Putamen (tissue), 1 donor: ENCODE measurements at places on chromosomes 16 and 17.
A peak's percentile ranks its signal among the peaks of the same experiment; 100 is the strongest.

DNA sequence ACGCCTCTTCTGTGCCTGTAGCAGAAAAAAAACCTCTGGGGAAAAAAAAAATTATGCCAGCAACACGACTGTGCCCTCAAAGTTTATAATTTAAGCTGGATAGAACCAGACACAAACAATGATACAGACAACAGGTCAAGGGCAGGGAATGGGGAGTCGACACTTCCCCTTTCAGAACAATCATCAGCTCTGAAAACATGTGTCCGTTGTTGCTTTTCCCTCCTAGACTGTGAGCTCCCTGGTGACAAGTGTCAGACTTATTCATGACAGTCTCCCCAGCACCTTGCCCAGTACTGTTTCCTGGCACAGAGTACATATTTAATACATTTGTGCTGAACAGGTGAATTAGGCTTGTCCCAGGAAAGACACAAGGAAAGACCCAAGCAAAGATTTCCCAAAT, 178.3 kb downstream of the SOX9 start:
- no peak for DNase-seq

- DNase-seq = no peak
Measured at GRCh38 chr17:79625706-79626105, 14.9 kb upstream of the RBFOX3 start.

GRCh38 chr17:43879723-43880419, 27.5 kb downstream of the MPP2 start:
- no peak for DNase-seq

DNA sequence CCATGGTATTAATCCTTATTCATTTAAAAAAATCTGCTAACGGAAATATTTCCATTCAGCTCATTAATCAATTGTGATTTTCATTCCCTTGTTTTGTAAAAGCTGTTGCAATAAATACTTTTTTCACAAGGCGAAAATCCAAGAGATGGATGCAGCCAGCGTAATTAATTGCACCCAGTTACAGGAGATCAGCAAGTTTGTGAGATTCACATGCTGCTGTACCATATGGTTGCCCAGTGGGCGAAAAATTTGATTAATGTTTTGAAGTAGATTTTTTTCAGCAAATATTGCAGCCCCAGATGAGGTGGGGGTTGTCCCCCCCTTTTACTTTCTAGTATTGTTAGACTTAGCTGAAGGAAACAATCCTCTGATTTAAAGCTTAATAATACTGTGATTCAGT, 186.6 kb downstream of the WWOX start:
- DNase-seq = no peak

- no peak for DNase-seq
Measured at GRCh38 chr17:32793841-32794240, 83.1 kb downstream of the MYO1D start.

GRCh38 chr16:66475232-66475631, 48.1 kb downstream of the BEAN1 start:
- no peak for DNase-seq

DNA sequence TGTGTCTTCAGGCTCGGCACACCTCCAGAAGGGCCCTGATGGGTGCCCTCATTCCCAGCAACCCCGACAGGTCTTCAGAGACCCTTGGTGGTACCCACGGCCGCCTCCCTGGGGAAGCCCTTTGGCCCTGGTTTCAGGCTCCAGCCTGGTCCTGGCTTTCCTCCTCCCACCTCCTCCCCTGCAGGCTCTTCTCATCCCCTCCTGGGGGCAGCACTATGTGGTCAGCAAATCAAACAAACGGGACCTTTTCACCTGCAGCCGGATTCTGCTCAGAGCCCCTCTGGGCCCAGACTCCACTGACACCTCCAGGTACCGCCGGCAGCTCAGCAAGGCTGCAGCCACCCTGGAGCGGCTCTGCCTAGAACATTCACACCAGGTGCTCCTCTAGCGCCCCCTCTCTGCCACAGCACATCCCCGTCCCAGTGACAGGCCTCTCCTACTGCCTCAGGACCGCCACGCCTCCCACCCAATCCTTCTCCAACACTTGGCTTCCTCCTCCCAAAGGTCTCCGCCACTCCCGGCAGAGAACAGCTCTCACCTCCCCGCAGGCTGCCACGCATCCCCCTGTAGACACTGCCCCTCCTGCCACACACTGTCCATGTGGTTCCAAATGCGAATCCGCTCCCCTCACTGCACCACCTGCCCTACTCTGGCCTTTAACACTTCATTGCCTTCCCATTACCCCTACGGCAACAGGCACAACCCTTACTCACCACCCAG, 12.0 kb downstream of the CORO7 start:
- no peak for DNase-seq

- DNase-seq = no peak
Measured at GRCh38 chr17:50817838-50818237, 17.5 kb upstream of the WFIKKN2 start.

DNA sequence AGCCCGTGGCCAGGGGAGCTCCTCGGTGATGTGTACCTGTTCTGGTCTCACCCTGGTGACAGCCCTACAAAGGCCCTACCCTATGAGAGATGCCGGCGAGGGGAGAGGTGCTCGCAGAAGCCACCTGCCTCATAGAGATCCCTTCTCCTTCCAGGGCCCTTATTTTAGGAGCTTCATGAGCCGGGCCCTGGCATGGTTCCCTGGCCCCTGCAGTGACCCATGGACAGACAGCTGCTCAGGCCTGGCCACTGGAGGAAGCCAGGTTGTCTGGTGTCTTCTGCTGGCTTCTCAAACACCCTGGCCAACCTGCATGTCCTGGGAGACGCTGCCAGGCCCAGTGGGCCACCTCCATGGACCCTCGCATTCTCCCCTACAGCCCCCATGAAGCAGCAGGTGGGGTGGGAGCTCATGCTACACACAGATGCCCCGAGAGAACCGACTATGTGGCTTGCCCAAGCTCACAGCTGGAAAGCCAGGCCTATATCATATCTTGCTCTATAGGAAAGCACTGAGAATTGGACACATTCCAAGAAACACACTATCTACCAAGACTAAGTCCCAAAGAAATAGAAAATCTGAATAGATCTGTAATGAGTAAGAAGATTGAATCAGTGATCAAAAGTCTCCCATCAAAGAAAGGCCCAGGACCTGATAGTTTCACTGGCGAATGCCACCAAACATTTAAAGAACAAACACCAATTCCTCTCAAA, 7.2 kb upstream of the AATK start:
- DNase-seq = no peak

- no peak for DNase-seq
Measured at GRCh38 chr16:56874800-56875199, 9.8 kb downstream of the SLC12A3 start.

DNA sequence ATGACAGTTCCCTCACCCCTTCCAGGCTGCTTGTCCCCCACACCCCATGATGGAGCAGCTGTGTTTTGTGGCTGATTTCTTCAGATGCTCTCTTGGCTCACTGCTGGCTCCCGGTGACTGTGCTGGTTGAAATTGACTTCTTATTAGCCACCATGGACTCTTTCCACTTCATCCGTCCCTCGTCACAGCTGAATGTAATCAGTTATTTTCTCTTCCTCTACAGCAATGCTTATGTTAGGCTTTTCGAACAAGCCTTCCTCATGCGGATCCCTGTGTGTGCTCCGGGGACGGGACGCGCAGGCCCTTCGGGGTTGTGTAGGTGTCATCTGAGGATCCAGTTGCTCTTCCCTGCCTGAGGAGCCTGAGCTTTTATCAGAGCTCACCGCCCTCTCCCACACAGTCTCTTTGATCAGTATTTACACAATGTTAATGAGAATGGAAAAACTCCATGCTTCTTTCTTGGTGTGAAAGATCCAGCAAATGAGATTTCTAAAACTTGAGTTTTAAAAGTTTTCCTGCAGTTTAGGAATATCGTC, 87.5 kb downstream of the RPTOR start:
- DNase-seq = no peak

- no peak for DNase-seq
Measured at GRCh38 chr16:69619514-69619913, 53.7 kb downstream of the NFAT5 start.

DNA sequence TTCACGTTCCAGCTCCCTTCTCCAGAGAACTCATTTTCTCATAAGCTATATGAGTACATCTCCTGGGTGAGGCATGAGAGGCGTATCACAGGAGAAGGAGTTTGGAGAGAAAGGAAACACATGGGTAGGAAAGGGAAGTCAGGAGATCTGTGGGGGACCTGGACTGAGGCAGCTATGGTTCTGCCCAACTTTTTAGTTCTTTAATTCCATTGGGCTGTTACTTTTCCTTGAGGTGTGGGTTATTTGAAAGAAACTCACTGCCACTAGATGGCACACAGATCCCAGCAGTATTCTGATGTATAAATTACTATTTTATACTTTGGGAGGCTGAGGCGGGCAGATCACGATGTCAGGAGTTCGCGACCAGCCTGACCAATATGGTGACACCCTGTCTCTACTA, 63.6 kb downstream of the NUP93 start:
- no peak for DNase-seq

- DNase-seq = no peak
Measured at GRCh38 chr17:37025847-37026530, 77.2 kb downstream of the AATF start.

- no peak for DNase-seq
Measured at GRCh38 chr17:15492791-15493692, 25.6 kb upstream of the CDRT4 start.

DNA sequence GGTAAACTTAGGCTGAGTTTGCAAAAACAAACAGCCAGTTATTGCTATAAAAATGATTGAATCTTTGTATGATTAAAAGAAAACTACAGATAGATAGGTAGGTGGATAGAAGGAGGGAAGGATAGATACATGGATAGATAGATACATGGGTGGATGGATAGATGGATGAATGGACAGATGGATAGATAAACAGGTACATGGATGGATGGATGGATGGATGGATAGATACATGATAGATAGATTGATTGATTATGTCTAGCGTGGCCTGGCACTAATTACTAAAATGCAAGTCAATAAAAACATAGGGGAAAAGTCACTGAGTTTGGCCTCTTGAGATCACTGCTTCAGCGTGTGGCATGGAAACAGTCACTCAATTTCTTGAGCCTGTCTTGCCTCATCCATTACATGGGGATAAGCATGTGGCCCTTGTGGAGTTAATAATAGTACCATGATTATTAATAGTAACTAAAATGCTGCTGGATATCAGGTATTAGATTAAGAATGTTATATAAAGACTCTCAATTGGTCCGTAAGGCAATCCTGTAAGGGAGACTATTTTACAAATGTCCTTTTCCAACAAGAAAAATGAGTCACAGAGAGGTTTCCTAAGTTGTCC, 184.9 kb downstream of the HS3ST3A1 start:
- DNase-seq = no peak

GRCh38 chr16:79009896-79010295, 590.6 kb downstream of the MAF start:
- DNase-seq = no peak

DNA sequence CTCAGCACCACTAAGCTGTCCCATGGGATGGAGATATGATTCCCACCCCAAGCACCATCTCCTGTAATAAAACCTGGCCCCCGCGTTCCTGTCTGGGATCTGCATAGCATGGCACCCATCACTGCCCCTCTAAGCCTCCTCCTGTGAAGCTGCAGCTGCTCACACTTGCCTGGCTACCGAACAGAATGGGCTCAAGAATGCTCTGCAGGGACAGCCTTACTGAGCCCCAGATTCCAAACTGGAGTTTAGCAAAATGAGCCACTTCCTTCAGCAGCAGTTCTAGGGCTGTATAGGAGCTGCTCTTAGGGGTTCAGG, 256.1 kb downstream of the CPPED1 start:
- no peak for DNase-seq

GRCh38 chr16:559411-560203, 587 bp upstream of the PRR35 start:
- DNase-seq = no peak

DNA sequence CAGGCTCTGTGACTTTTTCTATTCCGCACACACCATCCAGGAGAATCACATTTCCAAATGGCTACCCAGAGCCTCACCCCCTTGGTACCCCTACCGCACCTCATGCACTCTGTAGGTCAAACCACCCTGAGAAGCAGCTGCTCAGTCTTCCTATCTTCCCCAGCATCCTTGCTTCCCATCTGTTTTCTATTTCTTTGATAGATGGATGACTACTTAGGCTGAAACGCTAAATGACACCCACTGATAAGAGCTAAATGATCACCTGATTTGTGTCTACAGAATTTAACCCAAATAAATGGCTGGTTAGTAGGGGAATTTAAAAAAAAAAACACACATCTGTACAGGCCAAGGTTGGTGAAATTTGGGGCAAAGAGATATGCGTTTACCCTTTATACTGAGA, 17.6 kb upstream of the COX10 start:
- no peak for DNase-seq

- DNase-seq = no peak
Measured at GRCh38 chr16:76943921-76944320, 247.1 kb upstream of the MON1B start.

GRCh38 chr16:48911700-48912099, 301.7 kb upstream of the N4BP1 start:
- no peak for DNase-seq

DNA sequence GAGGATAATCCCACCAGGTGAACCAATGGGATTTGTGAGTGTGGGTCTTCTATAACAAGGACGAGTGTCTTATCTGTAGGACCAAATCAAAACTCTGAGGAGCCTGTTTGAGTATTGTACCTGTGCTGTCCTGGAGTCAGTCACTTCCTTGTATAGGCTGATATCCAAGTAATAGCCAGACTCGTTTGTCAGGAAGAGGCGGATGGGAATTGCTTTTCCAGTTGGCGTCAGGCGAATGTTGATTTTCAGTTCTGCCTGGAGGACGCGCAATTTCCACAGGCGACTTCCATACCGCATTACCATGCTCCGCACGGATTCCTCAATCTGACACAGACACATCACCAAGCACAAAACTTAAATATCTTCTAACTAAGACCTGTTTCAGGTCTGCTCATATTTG, 187.6 kb upstream of the C17orf78 start:
- DNase-seq = no peak

- DNase-seq = no peak
Measured at GRCh38 chr16:23124315-23124714, 24.9 kb downstream of the USP31 start.

DNA sequence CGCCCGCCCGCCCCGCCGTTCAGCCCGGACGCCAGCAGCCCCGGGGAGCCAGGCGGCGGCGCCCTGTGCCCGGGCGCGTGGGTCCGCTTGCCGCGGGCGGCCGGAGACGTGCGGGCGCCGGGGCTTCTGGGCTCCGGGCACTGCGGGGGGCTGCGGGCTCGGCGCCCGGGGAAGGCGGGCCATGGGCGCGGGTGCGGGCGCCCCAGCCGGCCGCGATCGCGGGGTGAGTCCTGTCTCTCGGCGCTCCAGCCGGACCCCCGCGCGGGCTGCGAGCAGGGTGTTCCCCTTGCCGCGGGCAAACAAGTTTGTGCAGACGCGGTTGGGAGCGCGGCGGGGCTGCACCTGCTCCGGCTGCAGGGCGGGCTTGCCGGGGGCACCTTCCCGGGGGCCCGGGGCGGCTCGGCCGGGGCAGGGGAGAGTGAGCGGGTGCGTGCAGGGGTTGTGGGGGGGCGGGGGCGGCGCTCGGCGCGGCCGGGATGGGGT, 292 bp downstream of the WSCD1 start:
- peak; percentile 55 for DNase-seq

DNA sequence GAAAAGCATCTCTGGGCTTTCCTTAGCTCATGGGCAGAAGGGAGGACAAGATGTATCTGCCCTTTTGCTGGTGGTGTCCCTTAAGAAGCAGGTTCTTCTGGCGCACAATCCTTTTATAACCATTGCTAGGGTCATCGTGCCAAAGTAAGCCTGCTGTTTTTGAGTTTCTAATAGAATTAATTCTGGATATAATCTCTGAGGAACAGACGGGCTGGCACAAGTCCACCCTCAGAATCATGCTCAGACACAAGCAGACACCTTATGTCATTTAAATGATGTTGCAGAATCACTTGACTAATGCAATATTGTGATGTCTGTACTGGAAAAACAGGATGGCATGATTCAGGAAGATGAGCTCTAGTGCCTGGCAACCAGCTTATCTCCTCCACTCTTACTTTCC, 18.8 kb upstream of the MMD start:
- no peak for DNase-seq
